ENCODE measurements at places on chromosomes 13 and 19.

DNA sequence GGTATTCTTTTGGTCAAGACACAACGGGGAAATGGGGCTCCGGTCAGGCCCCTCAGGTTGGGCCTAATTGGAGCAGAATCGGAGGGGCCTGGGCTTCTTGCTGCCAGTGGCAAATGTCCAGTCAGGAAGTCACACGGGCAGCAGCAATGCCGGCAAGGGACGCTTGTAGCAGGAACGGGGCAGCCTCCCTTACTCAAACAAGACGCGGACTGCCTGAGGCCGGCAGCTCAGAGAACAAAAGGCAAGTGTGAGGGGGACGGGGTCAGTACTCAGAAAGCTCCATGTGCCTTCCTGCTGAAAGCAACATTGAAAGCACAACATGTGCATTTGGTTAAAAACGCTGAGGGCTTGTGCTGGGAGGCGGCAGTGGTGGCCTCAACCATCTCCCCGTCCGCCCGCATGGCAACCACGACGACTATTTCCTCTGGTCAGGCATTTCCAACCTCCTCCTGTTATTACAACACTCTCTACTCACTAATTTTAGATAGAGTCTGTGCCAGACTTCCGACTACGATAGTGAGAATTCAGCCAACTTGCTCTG is 20.5 kb upstream of the RASA3 start:
- no peak for DNase-seq

- DNase-seq = no peak
These were observed 97.5 kb downstream of the RGCC start for GRCh38 chr13:41554626-41555386.

DNA sequence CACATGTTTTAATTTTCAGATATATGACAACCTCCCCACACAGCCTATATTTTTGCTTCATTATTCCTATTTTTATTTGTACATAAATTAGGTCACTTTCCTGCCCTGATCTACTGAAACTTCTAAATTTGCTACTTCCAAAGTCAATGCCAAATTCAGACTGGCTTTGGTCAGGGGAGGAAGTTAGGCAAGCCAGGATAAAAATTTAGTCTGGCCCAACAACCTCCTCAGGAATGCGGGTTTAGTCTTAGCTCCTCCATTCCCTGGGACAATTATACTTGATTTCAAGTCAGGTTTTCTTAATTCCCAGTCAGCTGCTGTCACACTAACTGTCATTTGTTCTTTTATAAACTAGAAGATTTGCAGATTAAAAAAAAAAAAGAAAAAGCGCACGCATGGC is 84.3 kb downstream of the TM9SF2 start:
- DNase-seq = no peak

DNA sequence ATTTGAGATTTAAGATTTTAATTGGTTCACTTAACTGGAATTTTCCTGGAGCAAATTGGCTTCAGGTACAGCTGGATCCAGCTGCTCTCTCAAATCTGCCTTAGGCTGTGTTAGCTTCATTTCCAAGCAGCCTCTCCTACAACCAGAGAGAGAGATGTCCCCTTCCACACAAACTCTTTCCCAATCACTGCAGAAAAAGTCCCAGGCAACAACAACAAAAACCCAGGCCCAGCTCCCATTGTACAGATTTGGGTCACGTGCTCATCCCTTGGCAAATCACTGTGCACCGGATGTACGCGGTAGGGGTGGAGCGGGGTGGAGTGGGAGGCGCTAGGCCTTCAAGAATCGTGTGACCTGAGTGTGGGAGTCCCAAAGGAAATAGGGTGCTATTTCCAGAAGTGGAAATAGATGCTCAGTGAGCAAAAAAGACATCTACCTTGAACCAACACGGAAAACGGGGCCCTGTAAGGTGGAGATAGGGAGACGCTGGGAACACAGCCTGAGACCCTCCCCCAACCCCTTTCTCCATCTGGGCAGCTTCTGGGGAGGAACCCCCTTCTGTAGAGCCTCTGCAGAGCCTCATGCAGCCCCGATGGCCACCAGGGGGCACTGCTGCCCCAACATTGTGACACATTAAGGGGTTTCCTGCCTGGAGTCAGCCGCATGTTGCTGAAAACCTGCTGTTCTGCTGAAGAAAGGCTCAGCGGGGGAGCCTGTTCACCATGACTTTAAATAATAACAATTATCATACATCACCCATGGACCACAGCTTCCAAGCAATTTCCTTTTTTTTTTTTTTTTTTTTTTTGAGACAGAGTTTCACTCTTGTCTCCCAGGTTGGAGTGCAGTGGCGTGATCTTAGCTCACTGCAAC is 25.4 kb downstream of the HPN start:
- DNase-seq = peak; percentile 60

GRCh38 chr13:25375727-25376358 is 4.1 kb downstream of the ATP8A2 start:
- DNase-seq = peak; percentile 55

GRCh38 chr13:38947054-38947453 is 43.6 kb downstream of the STOML3 start:
- DNase-seq = no peak

- DNase-seq = no peak
These were observed 3.8 kb upstream of the TSHZ3 start for GRCh38 chr19:31352782-31353651.

DNA sequence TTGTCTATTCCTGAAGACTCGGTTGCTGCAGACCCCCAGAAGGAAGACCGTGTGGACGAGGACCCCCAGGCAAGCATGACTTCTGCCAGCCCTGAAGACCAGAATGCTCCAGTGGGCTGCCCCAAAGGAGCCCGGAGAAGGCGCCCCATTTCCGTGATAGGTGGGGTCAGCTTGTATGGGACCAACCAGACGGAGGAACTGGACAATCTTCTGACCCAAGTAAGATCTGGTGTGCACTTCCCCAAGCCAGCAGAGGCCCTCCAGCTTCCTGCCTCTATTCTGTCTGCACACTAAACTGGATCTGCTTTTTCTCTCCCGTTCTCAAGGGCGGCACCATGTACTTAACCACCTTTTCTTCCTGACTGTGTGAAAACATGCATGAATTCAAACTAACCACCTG is 59.8 kb upstream of the C1QTNF9 start:
- no peak for DNase-seq

- no peak for DNase-seq
These were observed 42.2 kb downstream of the BRD4 start for GRCh38 chr19:15290166-15290565.

DNA sequence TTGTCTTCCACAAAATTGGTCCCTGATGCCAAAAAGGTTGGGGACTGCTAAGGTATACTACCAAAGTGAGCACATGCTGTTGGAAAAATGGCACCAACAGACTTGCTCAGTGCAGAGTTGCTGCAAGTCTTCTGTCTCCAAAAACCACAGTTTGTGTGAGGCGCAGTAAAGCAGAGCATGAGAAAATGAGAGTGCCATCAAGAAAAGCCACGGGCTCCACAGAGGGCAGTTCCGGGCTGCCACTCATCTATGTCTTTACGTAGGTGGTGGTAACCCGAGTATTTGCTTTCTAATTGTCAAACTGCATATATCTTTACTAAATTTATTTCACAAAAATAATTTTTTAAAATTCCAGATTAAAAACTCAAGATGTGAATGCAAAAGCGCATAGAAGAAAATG is 123.8 kb downstream of the RNF17 start:
- DNase-seq = no peak

DNA sequence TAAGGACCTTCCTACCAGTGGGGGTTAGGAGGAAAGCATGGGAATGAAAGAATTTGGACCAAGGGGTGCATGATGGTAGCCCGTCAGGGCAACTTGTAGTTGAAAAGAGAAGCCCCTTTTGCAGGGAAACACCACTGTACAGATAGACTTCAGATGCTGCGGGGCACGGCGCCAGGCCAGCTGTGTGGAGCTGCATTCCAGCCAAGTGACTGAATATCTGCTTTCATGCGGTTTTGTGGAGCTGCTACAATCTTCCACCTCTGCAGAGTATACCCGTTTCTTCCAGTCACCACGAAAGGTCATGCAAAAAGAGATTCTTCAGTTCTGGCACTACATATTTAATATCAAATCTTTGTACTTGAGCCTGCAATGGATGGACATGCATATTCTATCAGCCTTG is 104.7 kb downstream of the RGCC start:
- DNase-seq = no peak

Data from SK-N-DZ (cell line).